Urinary bladder (tissue), 4 donors: ENCODE measurements at places on chromosomes 6 and 20. TPM values are rescaled to one million over a fixed set of nuclear protein-coding genes. Genes with fewer than 3 reads are reported as not detected.

C6orf15 gene
- total RNA-seq = not detected

RNF8 gene
- 21.7 TPM for total RNA-seq

GRCh38 chr6:128118401-128118800 lies 217.5 kb upstream of the THEMIS start:
- DNase-seq = no peak

- peak; percentile 70 for DNase-seq
These were observed 94.9 kb downstream of the CEBPB start for GRCh38 chr20:50285376-50286173.

DNA sequence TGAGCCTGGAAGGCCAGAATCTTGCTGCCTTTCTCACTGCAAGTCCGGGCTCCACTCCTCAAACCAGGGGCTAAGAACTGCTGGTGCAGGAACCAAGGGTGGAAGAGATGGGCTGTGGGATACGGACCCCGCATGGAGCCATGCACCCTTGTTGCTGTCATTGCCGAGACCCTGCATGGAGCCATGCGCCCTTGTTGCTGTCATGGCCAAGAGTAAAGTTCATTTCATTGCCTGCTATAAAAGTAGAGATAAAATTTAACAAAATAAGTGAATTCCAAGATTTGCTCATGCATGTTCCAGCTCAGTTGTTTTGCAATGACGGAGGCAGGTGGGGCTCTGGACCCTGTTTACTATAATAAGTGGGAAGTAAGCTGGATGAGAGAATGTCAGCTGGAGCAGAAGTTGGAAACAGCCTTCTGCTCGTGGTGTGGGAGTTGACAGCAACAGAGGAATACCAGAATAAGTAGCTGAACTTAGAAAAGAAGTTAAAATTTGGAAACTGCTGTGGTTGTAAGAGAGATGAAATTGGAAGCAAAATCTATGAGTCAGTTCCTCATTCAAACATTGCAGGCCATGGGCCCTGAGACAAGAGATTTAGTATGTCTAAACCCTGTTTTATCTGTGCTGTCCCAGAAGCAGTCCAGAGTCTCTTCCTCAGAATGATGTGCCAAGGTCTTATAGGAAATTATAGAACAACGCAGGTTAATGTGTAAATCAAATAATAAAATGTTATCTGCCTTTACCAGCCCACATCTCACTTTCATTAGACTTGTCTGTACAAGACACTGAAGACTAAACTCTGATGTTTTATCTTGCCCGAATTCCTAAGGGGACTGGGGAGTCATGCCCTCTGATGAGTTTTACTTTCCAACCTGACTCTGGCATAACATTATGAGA lies 15.8 kb upstream of the THBS2 start:
- no peak for DNase-seq

GRCh38 chr20:31547017-31547675 lies 32.9 kb downstream of the HM13 start:
- DNase-seq = peak; percentile 74

DNA sequence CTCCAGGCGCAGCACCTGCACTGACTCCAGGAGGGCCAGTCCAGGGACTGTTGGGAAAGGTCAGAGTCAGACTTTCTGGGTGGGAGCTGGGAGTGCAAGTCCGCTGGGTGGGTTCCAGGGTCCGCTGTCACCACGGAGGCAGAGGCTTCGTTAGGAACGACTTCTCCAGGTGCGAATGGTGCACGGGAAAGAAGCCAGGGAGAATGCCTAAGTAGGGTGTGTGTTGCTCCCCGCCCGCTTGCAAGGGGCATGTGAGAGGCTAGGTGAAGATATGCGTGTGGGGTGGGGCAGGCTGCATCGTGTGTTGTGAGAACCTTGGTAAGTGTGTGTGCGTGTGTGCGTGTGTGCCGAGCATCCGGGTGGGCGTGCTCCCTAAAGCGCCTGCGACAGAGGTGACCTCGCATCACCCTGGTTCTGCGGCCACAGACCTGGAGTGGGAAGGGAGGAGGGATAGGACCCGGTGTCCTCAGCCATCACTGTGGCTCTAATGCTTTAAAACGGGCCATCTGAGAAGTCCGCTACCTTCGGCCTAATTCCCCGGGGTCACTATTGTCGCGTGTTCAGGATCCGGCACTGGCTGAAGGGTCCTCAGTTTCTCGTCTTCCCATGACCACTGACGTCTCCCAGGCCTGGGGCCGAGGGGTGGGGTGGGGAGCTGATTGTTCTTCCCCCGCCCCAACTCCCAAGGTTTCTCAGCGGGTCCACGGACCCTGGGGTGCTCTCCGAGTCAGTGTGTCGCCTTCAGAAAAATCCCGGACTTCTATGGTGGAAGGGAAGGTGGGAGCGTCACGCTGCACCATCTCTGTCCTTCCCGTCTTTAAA lies 6.1 kb downstream of the SLC32A1 start:
- DNase-seq = no peak

DNA sequence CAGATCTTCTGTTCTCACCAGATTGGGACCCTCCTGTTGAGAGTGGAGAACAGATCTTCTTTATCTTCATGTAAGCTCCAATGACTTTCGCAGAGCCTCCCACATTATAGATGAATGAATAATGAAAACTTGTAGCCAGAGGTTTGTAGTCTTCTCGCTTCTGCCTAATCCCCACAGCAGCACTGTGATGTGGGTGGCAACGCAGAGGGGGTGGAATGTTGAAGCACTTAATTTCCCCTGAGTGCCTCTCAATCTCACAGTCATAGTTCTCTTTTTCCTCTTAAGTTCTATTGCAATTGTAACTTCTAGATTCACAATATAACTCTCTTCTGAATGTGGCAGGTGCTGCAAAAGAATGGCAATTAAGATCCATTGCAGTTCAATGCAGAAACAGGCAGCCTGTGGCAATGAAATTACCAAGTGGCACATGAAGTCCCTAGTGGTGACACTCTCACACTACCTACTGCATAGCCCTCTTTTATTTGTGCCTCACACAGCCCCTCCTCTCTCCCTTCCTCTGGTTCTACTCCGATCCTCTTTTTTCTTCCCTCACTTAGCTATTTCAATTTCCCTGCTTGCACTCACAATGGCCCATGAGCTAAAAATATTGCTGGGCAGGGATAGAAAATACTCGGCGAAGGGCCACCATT lies 281.9 kb downstream of the UBE3D start:
- DNase-seq = no peak

GRCh38 chr6:118372413-118372812 lies 175.7 kb upstream of the PLN start:
- no peak for DNase-seq

DNA sequence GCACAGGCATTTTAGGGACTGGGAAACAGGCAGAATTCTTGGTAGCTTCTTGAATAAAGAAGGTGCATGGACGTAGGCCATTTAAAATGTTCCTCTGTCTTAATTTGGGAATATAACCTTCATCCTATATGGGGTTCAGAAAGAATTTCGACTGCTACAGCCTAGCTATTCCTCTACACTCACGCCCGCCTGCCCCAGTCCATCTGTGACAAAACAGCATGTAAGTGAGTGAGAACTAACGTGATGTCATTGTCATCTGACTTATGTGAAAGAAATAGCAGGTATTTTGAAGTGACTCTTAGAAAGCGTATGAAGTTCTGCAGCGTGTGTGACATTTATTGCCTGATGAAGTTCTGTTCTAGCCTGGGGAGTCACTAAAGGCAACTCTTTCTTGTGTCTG lies 52.2 kb upstream of the SLC22A1 start:
- no peak for DNase-seq
